ENCODE measurements at places on chromosomes 4 and X.

- DNase-seq = no peak
Measured at GRCh38 chr4:38894322-38894982, 26.8 kb downstream of the FAM114A1 start.

GRCh38 chr4:80963051-80963450, 67.5 kb upstream of the BMP3 start:
- DNase-seq = no peak

GRCh38 chr4:86432559-86433134, 72.8 kb upstream of the MAPK10 start:
- DNase-seq = no peak

GRCh38 chr4:2402048-2402842, 16.2 kb downstream of the ZFYVE28 start:
- DNase-seq = no peak
